ENCODE measurements at places on chromosomes 5 and 9. TPM values are rescaled to one million over a fixed set of nuclear protein-coding genes. Genes with fewer than 3 reads are reported as not detected.
A peak's percentile ranks its signal among the peaks of the same experiment; 100 is the strongest.

DNA sequence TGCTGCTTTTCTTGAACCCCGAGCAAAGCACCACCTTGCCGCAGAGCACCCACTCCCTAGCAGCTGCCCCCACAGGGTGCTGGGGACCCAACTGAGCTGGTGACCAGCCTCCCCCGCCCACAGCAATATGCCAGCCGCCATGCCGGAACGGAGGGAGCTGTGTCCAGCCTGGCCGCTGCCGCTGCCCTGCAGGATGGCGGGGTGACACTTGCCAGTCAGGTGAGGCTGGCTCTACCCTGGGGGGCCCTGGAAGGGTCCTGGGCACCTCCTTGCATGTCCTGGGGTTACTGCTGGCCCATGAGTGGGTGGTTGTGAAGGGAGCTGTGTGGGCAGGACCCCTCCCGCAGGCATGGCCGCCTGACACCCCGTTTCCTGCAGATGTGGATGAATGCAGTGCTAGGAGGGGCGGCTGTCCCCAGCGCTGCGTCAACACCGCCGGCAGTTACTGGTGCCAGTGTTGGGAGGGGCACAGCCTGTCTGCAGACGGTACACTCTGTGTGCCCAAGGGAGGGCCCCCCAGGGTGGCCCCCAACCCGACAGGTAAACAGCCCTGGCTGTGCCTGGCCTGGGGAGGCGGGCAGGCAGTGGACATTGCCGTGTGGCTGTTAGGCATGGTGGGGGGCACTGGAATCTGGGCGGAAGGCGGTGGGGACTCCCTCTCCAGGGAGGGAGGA, 7.2 kb downstream of the EGFL7 start:
- DNase-seq: no peak
- H3K27me3 ChIP-seq: peaks cover 4% of the 10 kb centered on the region
- H3K36me3 ChIP-seq: no peaks in the 10 kb centered on the region
- H3K4me3 ChIP-seq: no peak overlapping the region
- no peak overlapping the region for H3K27ac ChIP-seq

DNA sequence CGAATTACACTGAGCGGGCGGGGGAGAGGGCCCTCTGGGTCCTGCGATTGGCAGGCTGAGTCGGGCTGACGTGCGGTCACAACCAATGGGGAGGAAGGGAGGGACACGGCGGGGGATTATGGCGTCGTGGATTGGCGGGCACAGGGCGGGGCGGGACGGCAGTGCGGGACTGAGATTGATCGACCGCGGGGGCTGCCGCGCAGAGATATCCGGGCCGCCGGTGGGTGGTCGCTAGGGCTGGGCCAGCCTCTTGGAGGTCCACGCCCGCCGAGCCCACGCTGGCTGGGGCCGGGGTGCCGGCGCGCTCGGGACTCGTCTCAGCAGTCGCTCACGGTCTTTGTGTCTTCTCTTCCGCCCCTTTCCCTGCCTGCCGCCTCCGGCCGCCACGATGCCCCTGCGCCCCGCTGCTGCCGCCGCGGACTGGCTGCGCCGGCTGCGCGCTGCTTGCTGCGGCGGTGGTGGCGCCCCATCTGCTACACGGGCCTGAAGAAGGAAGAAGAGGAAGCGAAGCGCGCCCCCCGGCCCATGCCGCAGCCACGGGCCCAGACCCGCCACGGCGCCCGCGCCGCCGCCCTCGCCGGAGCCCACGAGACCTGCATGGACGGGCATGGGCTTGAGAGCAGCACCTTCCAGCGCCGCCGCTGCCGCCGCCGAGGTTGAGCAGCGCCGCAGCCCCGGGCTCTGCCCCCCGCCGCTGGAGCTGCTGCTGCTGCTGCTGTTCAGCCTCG, at the start of gene RGMB:
Gene RGMB, plus strand, starts transcription at position 200 of the 728 bp plus-strand sequence. Its CDS starts 408 bp downstream, at position 608.
- peak within 1 kb of the TSS; percentile 61 for H3K27ac ChIP-seq
- DNase-seq: peak; percentile 88
- no peaks in the 10 kb centered on the region for H3K36me3 ChIP-seq
- H3K4me1 ChIP-seq: peaks cover 19% of the 10 kb centered on the region
- H3K27me3 ChIP-seq: no peaks in the 10 kb centered on the region
- H3K4me3 ChIP-seq: peak within 1 kb of the TSS; percentile 88

DNA sequence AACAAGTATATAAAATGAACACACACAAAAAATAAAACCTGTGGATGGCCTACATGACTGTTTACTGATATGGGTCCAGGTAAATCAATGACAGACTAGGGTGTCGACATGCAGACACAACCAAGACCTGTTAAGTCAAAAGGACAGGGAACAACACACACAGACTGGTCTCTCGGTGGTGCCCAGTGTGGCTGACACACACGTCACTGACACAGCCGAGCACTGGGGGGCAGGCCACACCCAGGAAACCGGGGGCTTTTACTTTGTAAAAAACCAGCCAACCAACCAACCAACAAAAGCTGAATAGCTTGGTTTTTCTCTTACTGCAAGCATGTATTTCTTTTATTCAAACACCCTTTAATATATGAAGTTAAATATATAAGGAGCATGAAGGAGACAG, 5.0 kb downstream of the FAM163B start:
- H3K27ac ChIP-seq: no peak overlapping the region
- peaks cover 7% of the 10 kb centered on the region for H3K27me3 ChIP-seq
- no peaks in the 10 kb centered on the region for H3K4me1 ChIP-seq
- no peak overlapping the region for H3K4me3 ChIP-seq
- DNase-seq: no peak

DNA sequence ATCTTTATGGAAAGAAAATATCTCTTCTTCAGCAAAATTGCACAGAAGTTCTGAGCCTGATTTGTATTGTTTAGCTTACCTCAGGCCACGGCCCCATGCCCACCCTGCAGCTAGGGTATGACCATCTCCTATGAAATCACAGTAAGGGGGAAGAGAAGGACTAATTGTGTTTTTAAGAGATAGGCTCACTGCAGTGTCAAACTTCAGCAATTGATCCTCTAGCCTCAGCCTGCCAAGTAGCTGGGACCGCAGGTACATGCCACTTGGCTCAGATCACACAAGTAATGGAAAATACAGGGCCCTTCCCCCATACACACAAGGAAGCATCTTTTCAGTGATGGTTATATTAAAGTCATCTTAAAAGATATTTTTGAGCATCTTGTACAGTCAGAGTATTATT, 60.0 kb downstream of the DMAC1 start:
- no peak for DNase-seq
- no peak overlapping the region for H3K4me3 ChIP-seq
- no peaks in the 10 kb centered on the region for H3K4me1 ChIP-seq
- no peak overlapping the region for H3K27ac ChIP-seq

GRCh38 chr5:118789366-118789765, 199.0 kb downstream of the DTWD2 start:
- H3K4me3 ChIP-seq: no peak overlapping the region
- H3K27me3 ChIP-seq: no peaks in the 10 kb centered on the region
- H3K27ac ChIP-seq: no peak overlapping the region
- DNase-seq: no peak
- no peaks in the 10 kb centered on the region for H3K4me1 ChIP-seq

DNA sequence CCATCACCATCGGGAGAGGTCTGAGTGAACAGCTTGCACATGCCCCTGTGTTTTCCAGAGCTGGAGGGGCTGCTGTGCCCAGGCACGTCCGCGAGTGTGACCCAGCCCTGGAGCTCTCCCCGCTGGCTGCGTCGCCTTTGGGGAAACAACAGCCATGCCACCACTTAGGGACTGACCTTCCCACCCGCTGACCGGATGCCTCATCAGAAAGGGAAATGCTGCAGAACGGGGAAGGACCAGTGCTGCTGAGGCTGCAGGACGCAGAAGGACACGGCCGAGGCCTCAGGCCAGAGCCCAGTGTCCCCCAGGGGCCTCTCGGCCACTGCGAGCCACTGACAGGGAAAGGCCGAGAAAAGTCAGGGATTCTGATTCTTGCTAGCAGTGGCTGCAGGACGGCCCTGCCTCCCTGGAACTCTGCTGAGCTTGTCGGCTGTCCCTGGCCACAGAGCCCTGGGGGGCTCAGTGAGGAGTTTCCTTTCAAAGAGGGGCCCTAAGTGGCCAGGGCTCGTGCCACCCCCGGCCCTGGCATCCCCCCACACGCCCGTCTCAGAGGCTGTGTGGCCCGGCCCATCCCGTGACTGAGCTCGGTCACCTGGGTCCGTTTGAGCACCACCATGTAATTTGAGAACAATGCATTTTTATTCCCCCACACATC, 130.8 kb downstream of the ZNF354C start:
- H3K4me1 ChIP-seq: no peaks in the 10 kb centered on the region
- no peaks in the 10 kb centered on the region for H3K36me3 ChIP-seq
- H3K27ac ChIP-seq: no peak overlapping the region
- no peak for DNase-seq
- no peak overlapping the region for H3K4me3 ChIP-seq
- no peaks in the 10 kb centered on the region for H3K27me3 ChIP-seq

- DNase-seq: no peak
- no peaks in the 10 kb centered on the region for H3K4me1 ChIP-seq
- no peak overlapping the region for H3K4me3 ChIP-seq
- no peak overlapping the region for H3K27ac ChIP-seq
- H3K27me3 ChIP-seq: no peaks in the 10 kb centered on the region
- no peaks in the 10 kb centered on the region for H3K36me3 ChIP-seq
Observed at GRCh38 chr9:27802418-27802817, 229.1 kb upstream of the C9orf72 start.

GRCh38 chr5:151970885-151971284, 46.2 kb upstream of the GLRA1 start:
- DNase-seq: no peak
- no peak overlapping the region for H3K27ac ChIP-seq
- no peak overlapping the region for H3K4me3 ChIP-seq
- H3K36me3 ChIP-seq: no peaks in the 10 kb centered on the region

DNA sequence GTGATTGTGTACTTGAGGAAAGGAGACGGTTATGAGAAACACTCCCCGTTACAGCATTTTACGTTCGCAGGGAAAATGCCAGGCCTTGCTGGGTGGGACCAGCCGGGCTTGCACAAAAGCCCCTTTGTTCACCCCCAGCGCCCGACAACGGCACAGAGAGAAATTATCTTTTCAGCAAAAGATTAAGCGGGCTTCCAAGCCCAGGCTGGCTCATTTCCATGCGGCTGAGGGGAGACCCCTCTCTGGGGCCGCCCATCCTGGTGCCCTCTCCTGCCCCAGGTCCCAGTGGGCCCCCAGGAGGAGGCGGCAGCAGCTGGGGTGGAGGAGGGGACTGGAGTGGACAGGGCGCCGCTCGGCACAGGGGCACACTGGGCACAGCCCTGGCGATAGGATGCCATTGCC, 50.8 kb upstream of the NOTCH1 start:
- no peak for DNase-seq
- no peak overlapping the region for H3K27ac ChIP-seq
- H3K4me3 ChIP-seq: no peak overlapping the region
- H3K27me3 ChIP-seq: peaks cover 4% of the 10 kb centered on the region
- H3K4me1 ChIP-seq: no peaks in the 10 kb centered on the region

GRCh38 chr9:128393145-128393775, 22.1 kb downstream of the URM1 start:
- peaks cover 5% of the 10 kb centered on the region for H3K36me3 ChIP-seq
- H3K27me3 ChIP-seq: no peaks in the 10 kb centered on the region
- DNase-seq: no peak
- H3K4me3 ChIP-seq: no peak overlapping the region

GRCh38 chr5:151202381-151203139, 21.3 kb downstream of the CCDC69 start:
- H3K36me3 ChIP-seq: peaks cover 56% of the 10 kb centered on the region
- peak overlapping the region; percentile 12 for H3K4me3 ChIP-seq
- DNase-seq: no peak
- peaks cover 20% of the 10 kb centered on the region for H3K4me1 ChIP-seq
- H3K27ac ChIP-seq: peak overlapping the region; percentile 60

GRCh38 chr9:133661846-133662540, 25.8 kb downstream of the DBH start:
- no peak overlapping the region for H3K4me3 ChIP-seq
- H3K36me3 ChIP-seq: no peaks in the 10 kb centered on the region

- no peaks in the 10 kb centered on the region for H3K27me3 ChIP-seq
- no peak for DNase-seq
- no peak overlapping the region for H3K27ac ChIP-seq
- no peak overlapping the region for H3K4me3 ChIP-seq
Observed at GRCh38 chr5:122921826-122922225, 76.4 kb downstream of the SNX24 start.

DNA sequence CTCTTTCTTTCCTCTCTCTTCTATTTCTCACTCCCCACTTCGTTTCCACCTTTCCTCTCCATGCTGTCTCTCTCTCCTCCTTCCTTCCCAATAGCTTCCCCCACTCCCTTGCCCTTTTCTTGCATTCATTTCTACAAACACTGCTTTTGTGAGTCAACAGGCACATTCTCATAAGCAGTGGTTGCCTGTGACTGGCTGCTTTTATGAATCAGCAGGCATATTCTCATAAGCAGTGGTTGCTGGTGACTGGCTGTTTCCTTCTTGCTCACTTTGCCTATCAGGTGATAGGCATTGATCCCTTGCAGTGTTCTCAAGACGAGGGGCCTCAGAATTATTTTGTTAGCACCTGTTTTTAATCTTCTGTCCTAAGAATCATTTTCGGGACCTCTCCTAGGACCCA, 116.1 kb upstream of the ACTBL2 start:
- no peaks in the 10 kb centered on the region for H3K27me3 ChIP-seq
- no peak for DNase-seq
- H3K27ac ChIP-seq: no peak overlapping the region

The LECT2 gene
- total RNA-seq: not detected

The PCA3 gene
- not detected for total RNA-seq

The FAXDC2 gene
- total RNA-seq: not detected

The SGCD gene
- 0.32 TPM for total RNA-seq

The TBC1D13 gene
- total RNA-seq: 21.0 TPM
